Stimulated activated CD4-positive, alpha-beta T cell treated with anti-CD3 and anti-CD28 coated beads, Interleukin-4, amount 100 ng/mL, for 24 hours (primary cell): ENCODE measurements at places on chromosomes 7 and 10.
A peak's percentile ranks its signal among the peaks of the same experiment; 100 is the strongest.

GRCh38 chr10:1630304-1630703, 107.0 kb downstream of the ADARB2 start:
- DNase-seq = no peak

DNA sequence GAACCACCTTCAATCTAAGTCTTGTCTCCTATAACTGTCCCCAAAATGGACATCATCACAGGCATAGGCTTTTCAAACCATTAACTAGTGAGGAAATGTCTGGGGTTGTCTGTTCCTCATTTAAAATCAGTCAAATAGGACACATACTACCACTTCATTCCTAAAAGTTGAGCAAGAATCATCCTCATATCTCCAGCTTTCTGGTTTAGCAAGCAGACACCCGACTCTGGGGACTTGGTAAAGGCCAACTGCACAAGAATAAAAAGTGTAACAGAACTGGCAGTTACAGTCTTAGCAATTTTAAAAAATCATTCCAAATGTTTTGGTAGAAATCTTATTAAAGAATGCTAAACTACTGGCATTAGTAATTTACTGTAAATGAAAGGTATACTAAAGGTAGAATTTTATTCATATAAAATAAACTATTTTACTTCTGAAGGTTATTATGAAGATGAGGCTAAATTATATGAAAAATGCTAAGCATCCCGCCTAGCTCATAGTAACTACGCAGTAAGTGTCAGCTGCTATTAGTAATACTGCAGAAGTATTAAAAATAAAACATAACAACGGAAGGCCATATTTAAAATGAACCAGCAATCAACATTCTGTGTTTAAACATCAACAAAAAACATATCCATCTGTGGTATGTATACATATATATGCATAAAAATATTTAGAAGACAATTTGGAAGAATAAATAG, 60.8 kb downstream of the ZNF438 start:
- no peak for DNase-seq

DNA sequence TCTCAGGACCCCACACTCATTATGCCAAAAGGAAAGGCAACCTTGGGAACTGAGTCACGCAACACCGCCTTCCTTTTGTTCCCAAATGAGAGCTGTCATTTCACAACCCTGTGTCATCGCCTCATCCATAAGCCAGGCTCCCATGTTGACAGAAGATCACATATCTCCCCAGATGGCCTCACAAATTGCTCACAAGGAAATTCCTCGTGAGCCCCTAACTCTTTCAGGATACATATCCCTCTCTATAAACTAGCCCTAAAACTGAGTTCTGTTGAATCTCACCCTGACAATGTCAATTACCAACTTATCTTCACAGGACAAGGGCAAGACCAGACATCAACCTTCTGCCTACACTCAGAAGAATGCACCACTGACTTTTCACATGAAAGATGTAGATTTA, 22.6 kb downstream of the CCDC3 start:
- DNase-seq = no peak

DNA sequence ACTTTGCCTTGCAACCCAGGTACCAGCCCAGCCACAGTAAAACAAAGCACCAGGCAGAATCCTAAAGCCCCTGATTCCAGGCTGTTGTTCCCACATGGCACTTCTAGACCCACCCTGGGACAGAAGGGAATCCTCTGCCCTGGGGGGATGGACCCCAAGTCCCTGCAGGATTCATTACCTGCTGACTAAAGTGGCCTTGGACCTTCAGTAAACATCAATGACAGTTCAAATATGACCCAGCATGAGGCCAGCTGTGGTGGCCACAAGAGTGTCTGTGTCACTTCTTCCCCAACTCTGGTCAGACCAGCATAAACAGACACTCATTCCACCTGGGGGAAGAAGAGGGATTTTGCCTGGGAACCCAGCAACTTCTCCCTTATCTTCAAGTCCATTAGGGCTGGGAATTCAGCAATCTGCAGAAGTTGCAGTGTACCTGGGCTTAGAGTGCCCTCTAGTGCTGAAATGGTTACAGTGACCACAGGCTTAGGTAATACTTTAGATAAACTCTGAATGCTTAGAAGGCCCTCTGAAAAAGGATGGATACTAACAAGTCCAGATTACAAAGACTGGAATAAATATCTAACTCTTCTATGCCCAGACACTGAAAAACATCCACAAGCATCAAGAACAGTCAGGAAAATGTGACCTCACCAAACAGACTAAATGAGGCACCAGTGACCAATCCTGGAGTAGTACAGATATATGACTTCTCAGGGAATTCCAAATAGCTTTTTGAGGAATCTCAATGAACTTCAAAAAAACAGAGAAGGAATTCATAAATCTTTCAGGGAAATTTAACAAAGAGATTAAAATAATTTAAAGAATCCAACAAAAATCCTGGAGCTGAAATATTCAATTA, 108.5 kb upstream of the TMEM168 start:
- peak; percentile 45 for DNase-seq

DNA sequence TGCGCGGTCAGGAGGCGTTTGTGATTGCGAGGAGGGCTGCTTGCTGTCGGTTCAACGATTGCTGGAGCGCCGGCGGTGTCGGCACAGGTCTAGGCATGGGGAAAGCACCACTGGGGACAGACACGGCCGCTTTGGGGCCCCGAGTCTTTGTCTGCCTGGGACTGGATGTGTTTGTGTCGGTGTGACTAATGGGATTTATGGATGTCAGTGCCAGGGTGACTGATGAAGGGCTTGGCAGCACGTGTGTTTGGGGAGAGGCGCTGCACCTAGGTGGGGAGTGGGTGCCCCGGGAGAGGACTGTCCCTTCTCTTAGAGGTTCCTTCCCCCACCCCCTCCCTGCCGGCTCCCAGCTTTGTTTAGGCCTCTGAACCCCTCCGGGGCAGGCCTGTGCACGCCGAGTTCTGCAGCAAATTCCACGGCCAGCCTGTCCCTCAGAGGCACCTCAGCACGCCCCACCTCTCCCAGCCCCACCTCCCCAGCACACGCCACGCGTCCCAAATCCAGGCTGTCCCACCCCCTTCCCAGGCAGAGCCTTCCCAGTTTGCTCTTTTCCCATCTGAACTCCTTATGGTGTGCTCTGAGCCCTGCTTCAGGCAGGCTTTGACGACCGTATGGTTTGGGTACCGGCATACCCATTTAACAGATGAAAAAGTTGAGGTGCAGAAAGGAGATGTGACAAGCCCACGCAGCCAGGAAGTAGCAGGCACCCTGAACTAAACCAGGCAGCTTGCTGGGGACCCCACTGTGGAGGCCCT, 6.4 kb upstream of the TNRC18 start:
- no peak for DNase-seq

GRCh38 chr7:140903741-140904480, 20.8 kb downstream of the BRAF start:
- peak; percentile 12 for DNase-seq

DNA sequence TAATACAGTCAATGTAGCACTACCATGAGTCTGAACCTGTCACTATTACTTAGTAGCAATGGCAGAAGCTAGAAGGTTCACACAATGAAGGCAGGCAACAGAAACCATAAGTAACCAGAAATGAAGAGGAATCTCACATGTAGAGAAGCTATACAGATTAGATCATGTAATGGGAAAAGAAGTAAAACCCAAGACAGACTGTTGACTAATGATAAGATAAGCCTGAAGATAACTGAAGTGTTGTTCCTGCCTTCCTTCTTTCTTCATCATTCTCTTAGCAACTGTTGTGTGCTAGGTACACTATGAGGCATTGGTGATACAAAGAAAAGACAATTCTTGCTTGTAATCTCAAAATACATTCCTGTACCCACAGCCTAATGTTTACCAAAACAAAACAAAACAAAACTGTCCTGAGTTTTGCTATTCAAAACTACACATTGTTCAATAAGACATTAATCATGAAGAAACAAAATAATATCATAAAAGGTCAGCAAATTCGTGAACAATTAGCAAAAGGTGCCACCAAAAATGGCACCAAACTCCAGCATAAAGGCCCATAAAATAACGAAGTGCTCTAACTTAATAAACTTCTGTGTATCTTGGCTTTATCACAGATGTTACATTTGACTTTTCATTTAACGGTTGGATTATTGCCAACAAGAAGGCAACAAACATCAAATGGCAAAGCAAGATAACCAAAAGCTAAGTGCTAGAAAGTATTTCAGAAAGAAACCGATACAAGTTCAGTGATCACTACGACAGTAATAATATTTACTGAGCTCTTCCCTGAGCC, 27.1 kb downstream of the ZNF800 start:
- DNase-seq = no peak

DNA sequence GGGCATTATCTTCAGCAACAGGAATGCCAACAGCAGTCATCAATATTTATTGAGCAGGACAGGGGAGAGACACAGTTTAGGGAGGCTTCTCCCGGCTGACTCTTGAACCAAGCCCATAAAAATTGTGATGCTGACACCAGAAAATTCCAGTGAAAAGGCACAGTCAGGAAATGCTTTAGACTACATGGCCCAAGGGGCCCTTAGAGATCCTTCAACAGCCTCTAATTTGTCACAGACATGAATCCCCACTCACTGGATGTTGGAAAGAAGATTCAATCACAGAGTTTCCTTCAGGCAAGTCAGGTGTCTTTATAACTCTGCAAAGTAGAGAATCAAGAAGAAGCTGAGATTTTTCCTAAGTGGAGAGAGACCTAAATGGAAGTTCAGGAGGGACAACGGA, 1.2 kb downstream of the GJC3 start:
- no peak for DNase-seq

DNA sequence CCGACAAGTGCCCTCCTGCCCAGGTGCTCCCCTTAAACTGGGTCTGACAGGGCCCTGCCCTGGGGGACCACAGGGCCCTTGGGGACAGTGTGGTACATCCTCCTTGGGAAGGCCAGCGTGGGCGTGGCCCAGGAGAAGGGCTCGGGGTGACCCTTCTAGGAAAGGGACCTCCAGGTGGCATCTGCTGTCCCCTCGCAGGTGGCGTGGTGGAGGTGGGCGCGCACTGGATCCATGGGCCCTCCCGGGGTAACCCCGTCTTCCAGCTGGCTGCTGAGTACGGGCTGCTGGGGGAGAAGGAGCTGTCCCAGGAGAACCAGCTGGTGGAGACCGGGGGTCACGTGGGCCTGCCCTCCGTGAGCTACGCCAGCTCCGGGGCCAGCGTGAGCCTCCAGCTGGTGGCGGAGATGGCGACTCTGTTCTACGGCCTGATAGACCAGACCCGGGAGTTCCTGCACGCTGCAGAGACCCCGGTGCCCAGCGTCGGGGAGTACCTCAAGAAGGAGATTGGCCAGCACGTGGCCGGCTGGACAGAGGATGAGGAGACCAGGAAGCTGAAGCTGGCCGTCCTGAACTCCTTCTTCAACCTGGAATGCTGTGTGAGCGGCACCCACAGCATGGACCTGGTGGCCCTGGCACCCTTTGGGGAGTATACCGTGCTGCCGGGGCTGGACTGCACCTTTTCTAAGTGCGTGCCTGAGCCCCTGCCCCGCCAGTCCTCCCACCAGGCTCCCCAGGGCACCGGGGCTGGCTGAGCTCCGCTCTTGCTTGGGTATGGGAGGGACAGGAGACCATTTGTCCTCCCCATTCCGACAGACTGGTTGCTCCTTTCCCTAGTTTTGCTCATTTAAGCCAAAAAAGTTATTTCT, 972 bp downstream of the PAOX start:
- no peak for DNase-seq

GRCh38 chr7:25954395-25954794, 197.6 kb upstream of the NFE2L3 start:
- DNase-seq = no peak

GRCh38 chr7:137633133-137633532, 213.6 kb downstream of the DGKI start:
- DNase-seq = no peak

GRCh38 chr10:4685904-4686643, 139.9 kb upstream of the AKR1E2 start:
- no peak for DNase-seq

- no peak for DNase-seq
Observed at GRCh38 chr10:34764472-34764946, 50.6 kb downstream of the PARD3 start.
